ENCODE measurements at places on chromosomes 7 and 10.
A peak's percentile ranks its signal among the peaks of the same experiment; 100 is the strongest.

DNA sequence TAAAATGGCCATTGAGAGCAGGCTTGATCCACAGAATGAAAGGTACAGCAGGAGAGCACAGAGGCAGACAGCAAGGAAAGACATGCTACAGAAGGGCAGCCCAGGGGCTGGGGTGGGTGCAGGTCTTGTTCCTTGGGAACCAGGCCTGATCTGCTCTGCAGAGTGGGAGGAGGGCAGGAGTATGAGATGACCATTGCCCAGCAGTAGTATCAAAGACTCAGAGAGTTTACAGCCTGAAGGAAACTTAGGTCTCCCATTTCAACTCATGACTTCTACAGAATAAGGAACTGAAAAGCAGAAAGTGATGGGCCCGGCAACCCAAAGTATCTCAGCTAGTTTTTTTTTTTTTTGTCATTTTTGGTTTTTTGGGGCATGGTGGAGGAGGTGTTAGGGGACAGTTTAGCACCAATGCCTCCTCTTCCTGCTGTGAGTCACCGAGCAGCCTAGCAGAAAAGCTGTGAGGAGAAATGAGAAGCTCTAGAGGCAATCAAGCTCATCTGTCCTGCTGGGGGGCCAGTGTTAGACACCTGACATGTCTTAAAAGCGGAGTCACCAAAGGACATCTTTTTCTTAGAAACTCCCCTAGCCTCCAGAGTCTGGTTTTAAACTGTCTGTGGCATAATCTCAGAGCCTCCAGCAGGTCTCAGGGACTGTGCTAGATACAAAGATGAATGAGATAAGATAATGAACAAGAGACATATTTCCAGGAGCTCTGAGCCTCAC is 34.3 kb upstream of the HERPUD2 start:
- no peak for DNase-seq

DNA sequence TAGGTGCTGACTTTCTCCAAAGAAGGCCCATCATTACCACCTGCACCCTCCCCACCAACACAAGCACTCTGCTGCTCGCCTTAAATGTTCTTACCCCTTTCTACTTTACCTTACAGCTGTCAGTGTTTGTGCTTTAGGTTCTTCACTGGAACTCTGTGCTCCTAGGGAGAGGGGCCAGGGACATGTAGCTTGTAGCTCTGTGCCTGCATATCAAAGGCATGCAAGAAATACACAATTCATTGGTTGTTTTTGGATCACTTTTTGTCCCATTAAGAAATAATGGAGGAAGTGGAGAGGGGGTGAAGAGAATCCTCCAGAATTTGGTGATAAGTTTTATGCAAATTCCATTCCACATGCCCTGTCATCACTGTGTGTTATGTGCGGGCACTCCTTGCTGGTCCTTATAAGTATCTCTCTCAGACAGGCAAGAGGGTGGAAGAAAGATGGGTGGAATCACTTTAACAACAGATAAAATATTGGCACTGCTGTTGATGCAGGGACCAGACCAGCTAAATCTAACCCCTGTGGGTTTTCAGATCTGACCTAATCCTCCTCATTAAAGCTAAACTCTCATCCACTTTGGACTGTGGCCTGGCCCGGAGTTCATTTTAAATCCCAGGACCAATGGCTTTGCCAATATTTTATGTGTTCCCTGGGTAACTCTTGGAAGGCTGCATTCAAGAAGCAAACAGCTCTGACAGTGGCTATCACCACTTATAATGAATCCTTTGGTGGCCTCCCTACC is 375.8 kb upstream of the NFE2L3 start:
- DNase-seq = peak; percentile 93

DNA sequence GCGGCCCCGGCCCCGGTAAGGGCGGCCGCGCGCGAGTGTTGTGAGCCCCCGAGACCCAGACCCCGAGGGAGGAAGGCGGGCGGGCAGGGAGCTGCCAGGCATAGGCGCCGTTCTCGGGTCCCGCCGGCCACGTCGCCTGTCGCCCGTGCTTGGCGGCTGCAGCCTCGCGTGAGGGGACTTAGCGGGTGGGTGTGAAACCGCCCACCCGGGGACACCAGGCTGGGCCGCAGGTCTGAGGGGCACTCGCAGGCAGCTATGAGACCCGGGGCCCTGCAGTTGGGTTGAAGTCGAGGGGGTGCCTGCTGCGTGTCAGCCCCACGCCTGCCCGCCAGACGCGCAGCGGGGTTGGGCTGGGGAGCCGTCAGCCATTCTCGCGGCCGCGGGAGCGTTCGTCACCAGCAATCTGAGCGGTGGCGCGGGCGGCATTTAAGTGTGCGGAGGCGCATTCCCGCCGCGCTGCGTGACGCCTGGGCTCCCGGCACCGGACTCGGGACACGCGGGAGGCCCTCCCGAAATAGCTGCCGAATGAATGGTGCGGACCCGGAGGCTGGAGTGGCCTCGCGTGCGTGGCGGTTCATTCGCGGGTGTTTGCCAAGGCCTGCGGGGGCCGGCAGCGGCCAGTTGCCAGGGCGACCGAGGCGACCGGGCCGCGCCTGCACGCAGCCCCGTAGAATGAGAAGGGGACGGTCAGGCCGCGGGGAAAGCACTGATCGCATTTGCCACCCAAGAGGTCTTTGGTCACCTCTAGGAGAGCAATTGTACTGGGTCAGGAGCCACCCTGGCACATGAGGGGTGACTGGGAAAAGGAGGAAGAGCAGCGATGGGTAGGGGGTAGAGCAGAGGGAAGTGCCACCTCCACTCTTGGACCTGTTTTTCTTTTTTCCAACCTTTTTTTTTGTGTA is 750 bp downstream of the ZNF398 start:
- peak; percentile 50 for DNase-seq

- DNase-seq = no peak
Measured at GRCh38 chr7:380711-381210, 90.8 kb downstream of the FOXL3 start.

GRCh38 chr7:57404967-57405421 is 45.0 kb upstream of the ZNF716 start:
- no peak for DNase-seq
